ENCODE measurements at places on chromosomes 7 and 10.

- no peaks in the 10 kb centered on the region for H3K4me1 ChIP-seq
- H3K27ac ChIP-seq = no peak overlapping the region
- H3K4me3 ChIP-seq = no peak overlapping the region
- no peaks in the 10 kb centered on the region for H3K36me3 ChIP-seq
- no peak for DNase-seq
Measured at GRCh38 chr10:11035301-11035991, 17.8 kb downstream of the CELF2 start.

DNA sequence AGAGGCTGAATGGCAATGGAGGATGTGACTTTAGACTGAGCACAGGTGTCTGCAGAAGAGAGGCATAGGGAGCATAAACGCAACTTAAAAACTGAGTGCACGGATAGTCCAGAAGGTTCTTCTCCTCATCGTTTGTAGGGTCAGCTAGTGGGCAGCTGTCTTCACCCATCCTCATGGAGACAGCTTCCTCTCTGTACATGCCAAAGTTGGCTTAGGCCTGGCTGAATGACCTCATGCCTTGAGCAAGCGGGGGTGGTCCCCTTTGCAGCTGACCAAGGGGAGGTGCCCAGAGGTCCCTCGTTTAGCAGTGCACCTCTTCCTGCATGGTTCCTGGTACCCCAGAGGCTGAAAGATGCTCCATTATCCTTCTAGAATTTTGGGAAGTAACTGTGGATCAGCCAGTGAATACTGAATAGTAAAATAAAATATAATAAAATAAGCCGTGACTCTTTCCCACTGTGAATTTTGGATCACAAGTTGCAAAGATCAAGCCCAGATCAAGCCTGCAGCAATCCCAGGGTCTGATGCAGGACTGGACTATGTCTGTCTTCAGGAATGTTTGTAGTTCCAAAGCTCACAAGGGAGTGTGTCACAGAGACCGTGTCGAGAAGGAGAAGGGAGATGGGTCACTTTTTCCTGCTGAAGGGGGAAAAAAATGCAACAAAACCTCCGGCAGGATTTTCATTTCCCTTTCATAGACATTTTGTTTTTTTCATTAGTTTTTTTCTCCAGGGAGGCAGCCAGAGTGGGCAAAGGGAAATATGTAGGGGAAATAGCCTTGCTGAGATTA is 295.3 kb upstream of the MKI67 start:
- H3K36me3 ChIP-seq = no peaks in the 10 kb centered on the region
- no peaks in the 10 kb centered on the region for H3K4me1 ChIP-seq
- no peak overlapping the region for H3K27ac ChIP-seq
- H3K4me3 ChIP-seq = no peak overlapping the region
- H3K27me3 ChIP-seq = no peaks in the 10 kb centered on the region
- DNase-seq = peak; percentile 49

DNA sequence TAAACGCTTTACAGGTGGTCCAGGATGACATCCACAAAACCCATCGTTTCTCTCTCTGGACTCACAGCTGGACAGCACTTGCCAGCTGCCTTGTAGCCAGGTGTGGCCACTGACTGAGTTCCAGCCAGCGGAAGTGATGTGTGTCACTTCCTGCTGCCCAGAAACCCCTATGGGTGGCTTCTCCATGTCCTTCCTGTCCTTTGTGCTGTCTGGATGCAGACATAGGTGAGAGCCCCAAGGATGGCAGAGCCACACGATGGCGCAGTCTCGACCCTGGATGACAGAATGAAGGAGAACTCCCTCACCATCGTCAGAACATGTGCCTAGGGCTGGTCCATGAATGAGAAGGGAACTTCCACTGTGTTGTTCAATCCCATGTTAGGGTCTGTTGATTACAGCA is 22.1 kb downstream of the NMT2 start:
- no peak for DNase-seq
- no peak overlapping the region for H3K27ac ChIP-seq
- no peak overlapping the region for H3K4me3 ChIP-seq
- H3K27me3 ChIP-seq = no peaks in the 10 kb centered on the region

- no peaks in the 10 kb centered on the region for H3K27me3 ChIP-seq
- no peak for DNase-seq
- no peak overlapping the region for H3K27ac ChIP-seq
- H3K4me1 ChIP-seq = no peaks in the 10 kb centered on the region
- no peak overlapping the region for H3K4me3 ChIP-seq
Measured at GRCh38 chr7:142104550-142105527, 6.7 kb upstream of the MGAM2 start.

DNA sequence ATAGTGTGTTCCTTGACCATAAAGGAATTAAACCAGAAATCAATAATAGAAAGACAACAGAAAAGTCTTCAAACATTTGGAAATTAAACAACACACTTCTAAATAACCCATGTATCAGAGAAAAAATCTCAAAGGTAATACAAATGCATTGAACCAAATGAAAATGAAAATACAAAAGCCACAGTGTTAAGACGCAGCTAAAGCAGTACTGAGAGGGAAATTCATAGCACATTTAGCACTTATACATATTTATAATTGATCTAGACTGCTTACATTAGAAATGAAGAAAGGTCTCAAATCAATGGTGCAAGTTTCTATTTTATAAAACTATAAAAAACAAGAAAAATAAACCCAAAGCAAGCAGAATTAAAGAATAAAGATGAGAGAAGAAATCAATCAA is 306.1 kb downstream of the ADARB2 start:
- DNase-seq = no peak
- H3K4me3 ChIP-seq = no peak overlapping the region
- no peaks in the 10 kb centered on the region for H3K4me1 ChIP-seq
- H3K27me3 ChIP-seq = no peaks in the 10 kb centered on the region

DNA sequence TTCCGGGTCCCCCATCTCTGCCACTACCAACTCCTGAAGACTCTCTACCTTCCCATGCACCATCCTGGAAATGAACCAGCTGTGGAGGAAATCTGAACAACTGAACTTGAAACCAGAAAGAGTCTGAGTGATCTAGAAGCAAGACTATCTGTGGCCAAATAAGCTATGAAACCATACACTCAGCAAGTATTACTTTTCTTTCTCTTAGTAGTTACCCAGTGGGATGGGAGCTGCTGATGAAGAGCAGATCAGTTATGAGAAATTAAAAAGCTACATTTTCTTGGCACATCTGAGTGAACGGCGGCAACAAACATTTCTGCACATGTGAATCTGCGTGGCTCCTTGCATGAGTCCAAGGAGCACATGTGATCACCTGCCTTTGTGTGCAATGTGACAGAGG is 31.6 kb upstream of the AGK start:
- no peaks in the 10 kb centered on the region for H3K36me3 ChIP-seq
- no peak for DNase-seq
- H3K4me3 ChIP-seq = no peak overlapping the region
- no peaks in the 10 kb centered on the region for H3K27me3 ChIP-seq
- no peaks in the 10 kb centered on the region for H3K4me1 ChIP-seq

- no peaks in the 10 kb centered on the region for H3K36me3 ChIP-seq
- DNase-seq = no peak
- no peak overlapping the region for H3K27ac ChIP-seq
- no peaks in the 10 kb centered on the region for H3K4me1 ChIP-seq
- H3K27me3 ChIP-seq = no peaks in the 10 kb centered on the region
Measured at GRCh38 chr10:99456207-99456930, 25.9 kb upstream of the GOT1 start.

GRCh38 chr10:6091630-6092029 is 2.8 kb downstream of the RBM17 start:
- no peaks in the 10 kb centered on the region for H3K27me3 ChIP-seq
- no peak overlapping the region for H3K4me3 ChIP-seq
- DNase-seq = no peak
- H3K27ac ChIP-seq = no peak overlapping the region

DNA sequence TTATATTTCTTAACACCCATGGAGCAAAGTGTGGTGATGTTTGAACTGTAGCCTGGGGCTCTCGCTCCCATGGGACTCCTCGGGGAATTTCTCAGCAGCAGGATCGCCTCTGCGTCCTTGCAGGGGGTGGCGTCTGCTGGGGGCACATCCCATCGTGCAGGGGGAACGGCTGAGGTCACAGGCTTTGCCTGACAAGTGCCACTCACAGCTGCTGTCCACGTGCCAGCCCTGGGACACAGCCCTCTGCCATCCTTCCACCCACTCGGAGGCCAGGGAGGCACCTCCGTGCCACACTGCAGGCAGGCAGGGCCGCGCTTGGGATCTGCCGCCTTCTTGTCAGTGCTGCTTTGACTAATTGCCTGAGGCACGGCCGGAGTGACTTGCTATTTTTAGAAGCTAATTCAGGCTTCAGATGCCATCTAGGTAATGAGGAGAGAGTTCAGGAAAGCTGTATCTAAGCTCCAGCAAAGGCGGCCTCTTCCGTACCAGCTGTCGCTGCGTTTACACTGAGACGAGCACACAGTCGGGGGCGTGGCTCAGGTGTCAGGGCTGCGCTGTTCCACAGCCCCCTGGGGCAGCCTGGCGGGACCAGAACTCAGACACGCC is 45.7 kb downstream of the PITRM1 start:
- H3K36me3 ChIP-seq = no peaks in the 10 kb centered on the region
- no peaks in the 10 kb centered on the region for H3K27me3 ChIP-seq
- peaks cover 19% of the 10 kb centered on the region for H3K4me1 ChIP-seq
- H3K27ac ChIP-seq = no peak overlapping the region

- H3K27me3 ChIP-seq = no peaks in the 10 kb centered on the region
- DNase-seq = no peak
- H3K36me3 ChIP-seq = no peaks in the 10 kb centered on the region
- H3K4me3 ChIP-seq = no peak overlapping the region
Measured at GRCh38 chr10:56585447-56586171, 224.6 kb upstream of the ZWINT start.

- no peak overlapping the region for H3K4me3 ChIP-seq
- DNase-seq = no peak
- no peak overlapping the region for H3K27ac ChIP-seq
- H3K27me3 ChIP-seq = no peaks in the 10 kb centered on the region
Measured at GRCh38 chr7:140010194-140010895, 52.4 kb downstream of the PARP12 start.

DNA sequence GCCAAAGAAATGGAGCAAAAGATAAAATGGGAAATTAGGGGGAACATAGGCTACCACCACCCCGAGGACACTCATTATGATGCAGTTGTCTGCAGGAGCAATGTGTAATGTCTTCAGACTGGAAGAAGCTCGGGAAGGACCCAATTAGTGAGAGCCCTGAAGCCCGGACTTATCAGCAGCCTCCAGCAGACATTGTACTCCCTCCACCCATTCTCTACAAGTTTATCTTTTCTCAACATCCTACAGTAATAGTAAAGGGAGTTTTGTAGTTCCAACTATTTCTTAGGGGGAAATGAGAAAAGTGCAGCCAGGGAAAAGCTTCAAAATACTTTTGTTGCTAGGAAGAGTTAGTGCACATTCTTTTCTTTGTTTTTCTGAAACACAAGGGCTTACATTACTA is 657.3 kb upstream of the COBL start:
- no peaks in the 10 kb centered on the region for H3K4me1 ChIP-seq
- H3K4me3 ChIP-seq = no peak overlapping the region
- no peaks in the 10 kb centered on the region for H3K27me3 ChIP-seq
- H3K27ac ChIP-seq = no peak overlapping the region

GRCh38 chr10:6722616-6723004 is 142.5 kb upstream of the PRKCQ start:
- H3K4me1 ChIP-seq = peaks cover 14% of the 10 kb centered on the region
- no peak overlapping the region for H3K4me3 ChIP-seq
- peak overlapping the region; percentile 74 for H3K27ac ChIP-seq
- H3K36me3 ChIP-seq = no peaks in the 10 kb centered on the region
- no peak for DNase-seq

DNA sequence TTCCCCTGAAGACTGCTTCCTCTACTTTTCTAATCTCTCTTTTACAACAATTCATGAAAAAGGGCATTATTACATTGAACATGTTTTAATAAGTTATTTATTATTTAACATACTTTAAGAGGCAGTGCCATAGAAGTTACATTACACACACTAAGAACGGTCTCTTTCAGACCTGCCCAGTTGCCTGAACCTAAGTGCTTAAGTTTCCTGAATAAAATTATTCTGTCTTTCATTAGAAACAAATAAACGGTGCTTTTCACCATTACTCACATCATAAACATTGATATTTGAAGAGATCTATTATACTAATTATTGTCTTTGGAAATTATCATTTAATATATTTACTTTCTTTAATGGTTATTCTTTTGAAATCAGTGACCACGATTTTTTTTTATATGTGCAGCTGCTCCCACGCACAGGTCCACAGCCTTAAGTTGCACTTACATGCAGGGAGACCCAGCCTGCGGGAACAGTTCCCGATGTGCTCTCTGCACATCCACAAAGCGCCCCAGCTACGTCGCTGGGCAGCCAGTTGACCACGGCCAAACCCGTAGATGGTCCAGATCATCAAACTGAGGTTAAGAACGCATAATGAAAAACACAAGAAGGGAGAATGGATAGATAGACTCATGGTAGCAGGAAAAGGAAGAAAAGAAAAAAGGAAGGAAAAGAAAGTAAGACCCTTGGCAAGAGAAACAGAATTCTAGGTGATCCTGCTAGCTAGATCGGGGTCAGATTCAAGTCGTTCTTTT is 437.0 kb upstream of the MGMT start:
- H3K27me3 ChIP-seq = no peaks in the 10 kb centered on the region
- no peak overlapping the region for H3K27ac ChIP-seq
- H3K36me3 ChIP-seq = no peaks in the 10 kb centered on the region
- no peak overlapping the region for H3K4me3 ChIP-seq
- no peaks in the 10 kb centered on the region for H3K4me1 ChIP-seq
- no peak for DNase-seq

GRCh38 chr7:28984631-28985030 is 26.5 kb upstream of the TRIL start:
- no peaks in the 10 kb centered on the region for H3K27me3 ChIP-seq
- H3K36me3 ChIP-seq = no peaks in the 10 kb centered on the region
- DNase-seq = no peak
- peak overlapping the region; percentile 52 for H3K27ac ChIP-seq

DNA sequence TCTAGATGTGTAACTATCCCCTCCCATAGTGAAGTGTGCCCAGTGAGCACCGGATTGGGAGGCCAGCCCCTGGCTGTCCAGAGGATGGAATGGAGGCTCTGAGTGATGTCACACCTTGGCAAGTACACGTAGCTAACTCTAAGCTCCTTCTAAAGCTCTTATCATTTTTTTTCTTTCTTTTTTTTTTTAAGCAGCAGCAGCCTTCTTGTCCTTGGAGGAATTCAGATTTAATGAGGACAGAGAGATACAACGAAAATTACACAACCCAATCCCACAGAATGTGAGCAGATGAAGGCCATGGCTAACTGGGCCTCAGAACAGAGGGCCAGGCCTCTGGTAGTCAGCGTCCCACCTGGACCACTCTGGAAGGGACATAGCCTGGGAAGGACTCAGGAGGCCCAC is 11.3 kb downstream of the TNS3 start:
- H3K36me3 ChIP-seq = no peaks in the 10 kb centered on the region
- H3K4me3 ChIP-seq = no peak overlapping the region
- H3K4me1 ChIP-seq = peaks cover 55% of the 10 kb centered on the region
- DNase-seq = no peak
- no peaks in the 10 kb centered on the region for H3K27me3 ChIP-seq

DNA sequence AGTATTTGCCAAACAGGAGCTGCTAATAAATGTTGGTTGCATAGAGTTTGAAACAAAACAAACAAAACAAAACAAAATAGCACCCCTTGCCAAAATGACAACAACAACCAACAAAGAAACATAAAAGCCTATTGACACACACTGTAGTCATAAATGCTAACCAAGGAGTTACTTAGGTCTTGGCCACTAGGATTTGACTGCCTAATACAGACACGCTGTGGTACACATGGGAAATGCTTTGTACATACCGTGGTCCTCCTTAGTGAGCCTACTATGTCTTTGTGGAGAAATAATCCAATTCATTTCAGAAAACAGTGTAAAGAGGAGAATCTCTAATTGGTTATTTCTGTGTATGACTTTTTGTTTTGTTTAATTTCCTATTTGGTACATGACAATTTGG is 53.2 kb upstream of the MTPN start:
- no peak overlapping the region for H3K27ac ChIP-seq
- no peaks in the 10 kb centered on the region for H3K36me3 ChIP-seq
- no peaks in the 10 kb centered on the region for H3K4me1 ChIP-seq
